Osteoblast (primary cell): ENCODE measurements at places on chromosomes 11 and 22. TPM values are rescaled to one million over a fixed set of nuclear protein-coding genes. Genes with fewer than 3 reads are reported as not detected.

DNA sequence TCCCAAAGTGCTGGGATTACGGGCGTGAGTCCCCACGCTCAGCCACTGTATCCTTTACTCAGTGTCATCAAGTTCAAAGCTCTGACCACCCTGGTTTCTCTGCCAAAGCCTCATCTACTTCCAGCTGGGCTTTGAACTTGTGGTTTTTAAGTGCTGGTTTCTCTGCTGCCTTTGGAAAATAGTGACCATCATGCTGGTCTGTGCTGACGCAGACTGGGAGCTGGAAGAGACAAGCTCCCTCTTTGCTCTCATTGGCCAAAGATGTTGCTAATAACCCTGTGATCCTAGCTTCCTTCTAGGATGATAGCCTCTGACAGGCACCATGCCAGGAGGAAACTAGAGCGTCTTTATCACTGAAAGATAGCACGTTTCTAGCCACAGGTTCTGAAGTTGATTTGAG lies 62.4 kb downstream of the ALX4 start:
- no peak overlapping the region for H3K4me3 ChIP-seq
- H3K27me3 ChIP-seq: no peaks in the 10 kb centered on the region

DNA sequence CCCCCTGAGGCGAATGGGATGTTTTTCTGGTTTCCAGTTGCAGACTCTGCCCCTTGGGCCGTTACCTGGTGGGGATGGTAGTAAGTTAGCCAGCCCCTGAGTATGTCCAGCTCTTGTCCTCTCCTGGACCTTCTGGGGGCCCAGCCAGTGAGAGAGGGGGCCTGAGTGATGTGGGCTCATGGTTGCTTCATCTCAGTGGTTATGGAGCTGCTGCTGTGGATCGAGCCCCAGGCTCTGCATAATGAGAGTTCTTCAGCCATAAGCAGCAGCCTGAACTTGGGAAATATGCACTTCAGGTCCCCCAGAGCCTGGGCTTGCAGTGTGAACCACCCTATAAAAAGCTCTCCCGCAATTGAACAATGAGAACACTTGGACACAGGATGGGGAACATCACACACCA lies 5.9 kb downstream of the TMPRSS13 start:
- H3K36me3 ChIP-seq: no peaks in the 10 kb centered on the region
- H3K4me3 ChIP-seq: no peak overlapping the region
- no peak overlapping the region for H3K27ac ChIP-seq
- no peaks in the 10 kb centered on the region for H3K4me1 ChIP-seq

DNA sequence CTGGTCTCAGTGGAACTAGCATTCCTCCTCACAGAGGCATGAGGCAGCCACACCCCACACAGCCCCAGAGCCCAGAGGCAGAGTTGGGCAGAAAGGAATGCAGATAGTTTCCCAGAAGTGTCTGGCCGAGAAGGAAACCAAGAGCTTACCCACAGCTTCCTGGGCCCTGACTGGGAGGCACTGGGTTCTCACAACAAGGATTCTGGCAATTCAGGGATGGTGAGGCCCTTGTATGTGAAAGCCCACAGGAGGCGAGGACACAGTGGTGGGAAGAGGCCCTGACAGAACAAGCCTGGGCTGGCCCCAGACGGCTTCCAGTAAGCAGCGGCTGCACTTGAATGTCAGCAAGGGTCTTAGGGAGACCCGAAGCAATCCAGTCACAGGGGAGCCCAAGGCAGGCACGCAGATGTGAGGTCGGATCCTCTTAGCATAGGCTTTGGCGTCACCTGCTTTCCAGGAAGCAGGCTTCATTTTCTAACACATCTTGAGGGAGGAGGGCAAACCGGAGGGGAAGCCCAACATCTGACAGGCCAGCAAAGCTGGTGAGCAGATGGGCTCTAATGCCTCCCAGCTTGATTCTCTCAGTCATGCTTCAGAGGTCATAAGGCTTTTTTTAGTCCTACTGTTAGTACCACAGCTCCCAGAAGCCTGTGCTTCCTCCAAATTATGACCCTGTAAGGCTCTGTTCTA lies 78.3 kb upstream of the AKIP1 start:
- H3K36me3 ChIP-seq: no peaks in the 10 kb centered on the region
- peak overlapping the region; percentile 82 for H3K27ac ChIP-seq
- DNase-seq: peak; percentile 89
- no peak overlapping the region for H3K4me3 ChIP-seq
- peaks cover 32% of the 10 kb centered on the region for H3K4me1 ChIP-seq

- peaks cover 18% of the 10 kb centered on the region for H3K27me3 ChIP-seq
- H3K4me1 ChIP-seq: peaks cover 4% of the 10 kb centered on the region
- H3K4me3 ChIP-seq: no peak overlapping the region
- peak; percentile 90 for DNase-seq
- no peak overlapping the region for H3K27ac ChIP-seq
- no peaks in the 10 kb centered on the region for H3K36me3 ChIP-seq
Observed at GRCh38 chr22:49979587-49980264, 19.2 kb downstream of the PIM3 start.

ZNF143 gene
- 23.3 and 26.4 TPM in 2 replicates for total RNA-seq

- no peak overlapping the region for H3K27ac ChIP-seq
- no peak for DNase-seq
- H3K27me3 ChIP-seq: no peaks in the 10 kb centered on the region
- no peak overlapping the region for H3K4me3 ChIP-seq
Observed at GRCh38 chr11:116331381-116331780, 441.4 kb downstream of the BUD13 start.

GRCh38 chr11:44865866-44866272 lies 84.8 kb downstream of the TP53I11 start:
- no peaks in the 10 kb centered on the region for H3K36me3 ChIP-seq
- no peak overlapping the region for H3K4me3 ChIP-seq
- no peak overlapping the region for H3K27ac ChIP-seq

ANO3 gene
- total RNA-seq: under 0.01 TPM in 2 replicates

GRCh38 chr22:46902998-46903916 lies 140.8 kb downstream of the TBC1D22A start:
- H3K4me1 ChIP-seq: no peaks in the 10 kb centered on the region
- H3K36me3 ChIP-seq: no peaks in the 10 kb centered on the region
- H3K27ac ChIP-seq: no peak overlapping the region
- H3K27me3 ChIP-seq: no peaks in the 10 kb centered on the region
- no peak overlapping the region for H3K4me3 ChIP-seq

CSRP3 gene
- not detected in 2 replicates for total RNA-seq

GRCh38 chr11:116499396-116500003 lies 273.3 kb downstream of the BUD13 start:
- H3K27ac ChIP-seq: no peak overlapping the region
- H3K4me3 ChIP-seq: no peak overlapping the region
- DNase-seq: peak; percentile 92

GRCh38 chr11:101003468-101003867 lies 126.1 kb downstream of the PGR start:
- H3K36me3 ChIP-seq: no peaks in the 10 kb centered on the region
- no peak overlapping the region for H3K4me3 ChIP-seq
- no peaks in the 10 kb centered on the region for H3K4me1 ChIP-seq
- no peak overlapping the region for H3K27ac ChIP-seq
- DNase-seq: no peak

KCNQ1 gene
- total RNA-seq: not detected in 2 replicates

DNA sequence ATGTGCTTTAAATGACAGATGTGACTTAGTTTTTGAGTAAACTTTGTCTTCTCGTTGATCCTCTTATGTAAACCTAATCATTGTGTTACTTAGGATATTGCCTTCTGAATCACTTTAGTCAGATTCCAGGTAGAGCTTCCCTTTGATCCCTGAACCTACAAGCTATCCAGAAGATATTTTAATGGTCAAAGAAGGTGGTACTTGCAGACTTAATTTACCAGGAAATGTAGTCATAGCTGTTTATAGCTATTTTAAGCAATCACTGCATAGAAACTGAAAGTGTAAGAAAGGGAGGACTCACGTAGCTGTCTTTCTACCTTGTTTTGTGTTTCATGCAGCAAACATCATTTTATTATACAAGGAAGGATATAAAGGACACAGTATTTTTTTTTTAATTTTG lies 189.5 kb downstream of the DDX10 start:
- no peaks in the 10 kb centered on the region for H3K27me3 ChIP-seq
- H3K4me3 ChIP-seq: peak overlapping the region; percentile 47
- peaks cover 26% of the 10 kb centered on the region for H3K4me1 ChIP-seq
- DNase-seq: no peak
- H3K36me3 ChIP-seq: no peaks in the 10 kb centered on the region

- no peak for DNase-seq
- no peak overlapping the region for H3K27ac ChIP-seq
- H3K27me3 ChIP-seq: no peaks in the 10 kb centered on the region
- no peak overlapping the region for H3K4me3 ChIP-seq
Observed at GRCh38 chr11:76626266-76626665, 44.3 kb downstream of the LRRC32 start.

PDGFD gene
- 4.7 and 15.6 TPM in 2 replicates for total RNA-seq
